ENCODE measurements at places on chromosomes 1 and 21. TPM values are rescaled to one million over a fixed set of nuclear protein-coding genes. Genes with fewer than 3 reads are reported as not detected.

DNA sequence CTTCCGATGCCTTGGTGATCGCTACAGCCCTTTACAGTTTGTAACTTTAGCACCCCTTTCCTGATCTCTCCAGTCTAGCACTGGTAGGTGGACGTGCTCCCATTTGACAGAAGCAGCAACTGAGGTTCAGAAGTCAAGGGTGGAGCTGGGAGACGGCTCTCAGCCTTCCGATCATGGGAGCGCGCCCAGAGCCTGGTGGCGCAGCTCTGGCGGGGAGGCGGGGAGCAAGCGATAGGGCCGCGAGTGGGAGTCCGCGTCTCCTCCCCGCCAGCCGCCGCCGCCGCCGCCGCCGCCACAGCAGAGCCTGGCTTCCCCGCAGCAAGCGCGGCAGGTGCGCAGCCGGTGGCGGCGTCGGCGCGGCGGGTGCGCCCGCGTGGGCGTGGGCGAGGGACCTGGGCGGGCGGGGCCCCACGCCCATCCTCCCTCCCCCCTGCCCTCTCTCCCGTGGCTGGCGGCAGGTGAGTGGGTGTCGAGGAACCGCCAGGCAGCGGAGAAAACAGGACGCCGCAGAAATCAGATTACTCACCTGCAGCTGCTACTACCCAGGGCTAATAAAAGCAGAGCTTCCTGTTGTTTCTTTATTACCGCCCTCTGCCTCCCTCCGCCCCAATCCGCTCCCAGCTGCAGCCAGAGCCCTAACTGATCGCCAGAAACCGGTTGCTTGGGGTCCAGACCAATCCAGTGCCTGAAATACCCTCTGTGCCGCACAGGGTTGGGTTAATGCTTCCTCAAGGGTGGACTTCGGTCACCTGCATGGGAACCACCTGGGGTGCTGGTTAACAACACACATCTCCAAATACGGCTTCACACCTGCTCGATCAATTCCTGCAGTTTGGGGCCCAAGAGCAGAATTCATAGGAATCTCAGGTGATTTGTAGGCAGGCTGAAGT is 60.2 kb upstream of the ID3 start:
- peak; percentile 73 for DNase-seq

DNA sequence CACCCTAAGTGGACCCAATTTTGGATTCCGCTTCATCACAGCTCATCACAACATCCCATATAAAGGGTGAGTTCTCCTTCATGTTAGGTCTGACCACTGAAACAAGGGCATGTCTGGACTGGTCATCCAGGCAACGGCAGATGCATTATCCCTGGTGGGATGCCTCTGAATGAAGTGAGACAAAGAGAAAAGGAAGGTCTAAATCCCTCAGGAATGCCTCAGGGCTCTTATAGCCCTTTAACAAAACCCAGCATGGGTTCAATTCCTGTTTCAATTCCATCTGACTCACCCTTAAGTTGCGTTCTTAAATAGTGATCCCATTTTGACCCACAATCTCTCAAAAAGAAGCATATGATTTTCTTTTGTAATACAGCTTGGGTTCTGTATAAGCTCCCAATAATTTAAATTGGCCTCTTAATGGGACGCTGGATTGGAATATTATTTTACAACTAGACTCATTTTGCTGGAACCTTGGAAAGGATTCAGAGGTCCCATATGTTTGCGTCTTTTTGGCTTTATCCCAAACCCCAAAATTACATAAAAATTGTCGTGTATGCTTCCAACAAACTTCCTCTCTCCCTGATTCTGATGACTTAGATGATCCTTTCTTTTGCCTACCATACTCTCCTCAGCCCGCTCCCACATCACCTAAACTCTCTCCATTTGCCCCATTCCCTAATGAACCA is 287.4 kb upstream of the ZP4 start:
- no peak for DNase-seq

PLA2G2D gene
- total RNA-seq: not detected

MIA3 gene
- 44.8 TPM for total RNA-seq

GRCh38 chr1:64320922-64321614 is 117.6 kb downstream of the UBE2U start:
- DNase-seq: no peak

DNA sequence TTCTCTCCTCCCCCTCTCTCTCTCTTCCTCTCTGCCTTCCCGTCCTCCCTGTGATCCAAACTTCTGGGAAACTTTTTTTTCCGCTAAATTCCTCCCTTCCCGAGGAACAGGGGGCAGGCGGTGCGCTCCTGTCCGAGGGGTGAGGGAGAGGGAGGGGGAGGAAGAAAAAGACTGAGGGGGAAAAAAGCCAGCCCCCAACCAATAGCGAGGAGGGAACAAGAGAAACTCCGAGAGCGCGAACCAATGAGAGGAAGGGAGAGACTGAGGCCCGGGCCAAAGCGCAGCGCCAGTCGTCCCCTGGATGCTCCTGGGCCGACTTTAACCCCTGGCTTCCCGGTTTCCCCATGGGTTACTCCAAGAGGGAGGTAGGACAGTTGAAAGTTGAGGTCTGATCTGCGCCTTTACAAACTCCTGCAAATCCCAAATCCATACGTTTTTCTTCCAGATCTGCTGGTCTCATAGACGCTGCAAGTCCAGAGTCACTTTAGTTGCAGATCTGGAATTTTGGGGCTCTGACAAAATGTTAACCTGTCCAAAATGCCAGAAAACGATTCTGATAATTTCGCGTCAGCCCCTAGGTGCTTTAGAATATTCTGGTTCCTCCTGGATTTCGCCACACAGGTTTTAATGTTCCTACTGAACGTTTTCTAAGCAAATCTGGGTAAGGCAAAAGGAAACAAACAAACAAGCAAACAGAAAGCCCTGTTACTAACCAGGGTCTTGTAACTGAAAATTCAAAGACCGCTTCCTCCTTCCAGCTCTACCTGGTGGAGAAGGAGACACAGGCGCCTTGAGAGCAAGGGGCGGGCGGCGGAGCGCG is at the start of gene TBX15:
Gene TBX15, minus strand, starts transcription at position 158 of the 820 bp plus-strand sequence. CDS start 548 bp downstream, outside the sequence.
- no peak for DNase-seq

DNA sequence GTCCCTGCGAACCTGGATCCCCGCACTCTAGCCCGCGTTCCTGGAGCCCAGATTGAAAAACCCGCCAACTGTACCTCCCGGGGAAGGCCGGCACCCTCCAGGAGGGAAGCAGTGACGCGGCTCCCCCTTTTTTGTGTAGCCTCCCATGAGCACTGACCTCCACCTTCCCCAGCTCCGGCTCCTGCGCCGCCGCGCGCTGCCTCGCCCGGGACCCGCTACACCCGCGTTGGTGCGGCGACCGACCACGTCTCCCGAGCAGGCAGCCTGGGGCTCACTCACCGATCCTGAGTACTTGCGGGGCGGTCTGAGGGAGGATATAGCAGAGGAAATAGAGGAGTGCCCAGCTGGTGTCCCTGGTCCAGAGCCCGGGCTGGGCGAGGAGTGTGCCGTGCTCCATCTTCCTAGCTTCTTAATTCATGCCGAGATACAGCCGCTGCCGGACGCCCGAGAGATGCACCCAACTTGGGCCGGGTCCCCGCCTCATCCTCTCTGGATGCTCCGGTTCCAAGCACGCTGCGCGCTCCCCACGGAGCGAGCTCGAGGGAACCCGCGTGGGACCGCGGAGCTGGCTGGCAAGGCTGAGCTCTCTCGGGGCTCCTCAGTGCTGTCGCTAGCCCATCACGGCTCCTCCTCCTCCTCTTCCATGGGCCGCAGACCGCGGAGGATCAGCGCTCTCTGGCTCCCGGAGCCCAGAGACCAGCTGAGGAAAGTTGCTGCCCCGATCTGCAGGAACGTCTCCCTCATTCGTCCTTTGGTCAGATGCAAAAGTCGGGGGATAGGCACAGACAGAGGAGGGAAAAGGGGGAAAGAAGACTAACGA is 482 bp downstream of the GRIK1 start:
- no peak for DNase-seq

REN gene
- total RNA-seq: not detected

- no peak for DNase-seq
Measured at GRCh38 chr1:62230718-62231117, 36.1 kb downstream of the L1TD1 start.

GRCh38 chr1:194367121-194367520 is 1180.7 kb upstream of the B3GALT2 start:
- DNase-seq: no peak

DNA sequence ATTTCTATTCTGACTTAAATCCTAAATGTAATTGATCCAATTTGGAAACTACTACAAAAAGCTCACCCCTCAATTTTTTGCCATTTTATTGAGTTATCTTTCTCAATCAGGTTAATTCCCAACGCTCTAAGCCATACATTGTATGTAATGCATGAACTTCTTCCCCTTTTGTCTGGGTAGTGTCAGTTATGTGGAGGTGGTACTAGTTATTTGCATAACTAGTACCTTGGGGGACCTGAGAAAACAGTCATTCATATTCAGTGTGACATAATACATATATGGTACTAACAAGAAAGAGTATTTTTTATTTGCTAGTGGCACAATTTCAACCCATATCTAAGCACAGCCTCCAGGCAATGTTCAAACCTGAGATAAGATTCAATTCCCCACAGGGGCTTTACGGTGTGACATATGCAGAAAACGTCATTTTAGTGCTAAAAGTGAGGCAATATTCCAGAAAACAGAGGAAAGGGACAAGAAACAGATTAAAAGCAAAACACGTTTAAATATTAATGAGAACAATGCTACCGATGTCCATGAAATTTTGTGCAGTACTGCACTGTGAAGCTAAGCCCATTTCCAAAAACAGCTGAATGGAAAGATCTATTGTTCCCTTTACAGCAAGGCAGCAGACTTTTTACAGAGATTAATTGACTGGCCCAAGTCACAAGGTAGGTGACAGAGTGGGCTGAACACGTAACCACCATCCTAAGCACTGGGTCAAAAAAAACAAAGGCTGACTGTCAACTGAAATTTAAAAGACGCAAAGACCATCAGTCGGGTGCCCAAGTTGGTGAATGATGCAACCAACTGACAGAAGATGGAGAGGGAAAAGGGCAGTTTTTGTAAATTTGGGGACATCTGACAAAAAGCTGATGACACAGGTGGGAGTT is 1.4 kb downstream of the HLCS start:
- DNase-seq: no peak

JAM2 gene
- 0.33 TPM for total RNA-seq

EXTL1 gene
- total RNA-seq: not detected

SRSF10 gene
- 61.5 TPM for total RNA-seq

CD5L gene
- total RNA-seq: not detected

AK5 gene
- not detected for total RNA-seq

DNA sequence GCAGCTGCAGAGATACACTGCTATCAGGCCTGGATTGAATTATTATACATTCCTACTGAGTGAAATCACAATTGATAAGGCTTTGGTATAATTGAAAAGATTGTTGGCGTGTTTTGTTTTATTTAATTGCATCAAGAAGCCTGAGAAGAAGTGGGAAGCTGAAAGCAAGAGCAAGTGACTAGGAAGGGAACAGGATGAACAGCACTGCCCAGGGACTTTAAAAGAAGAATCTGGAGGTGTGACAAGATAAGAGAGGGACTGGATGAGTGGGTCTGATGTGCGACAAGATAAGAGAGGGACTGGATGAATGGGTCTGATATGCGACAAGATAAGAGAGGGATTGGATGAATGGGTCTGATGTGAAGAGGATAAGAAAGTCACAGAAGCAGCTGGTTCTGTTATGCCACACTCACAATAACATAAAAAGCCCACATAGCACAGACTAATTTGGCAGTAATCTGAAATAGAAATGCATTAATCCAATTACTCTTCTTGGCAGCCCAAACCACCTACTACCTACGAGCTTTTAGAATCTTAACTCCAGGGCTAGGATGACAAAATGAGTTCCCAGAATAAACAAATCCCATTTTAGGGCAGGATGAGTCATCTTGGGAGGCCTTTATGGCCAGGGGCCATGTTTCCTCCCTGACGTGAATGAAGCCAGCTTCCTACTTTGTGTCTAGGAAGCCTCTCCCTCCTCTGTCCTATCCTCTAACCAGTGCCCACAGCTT is 129.7 kb downstream of the DUSP10 start:
- peak; percentile 15 for DNase-seq

DNA sequence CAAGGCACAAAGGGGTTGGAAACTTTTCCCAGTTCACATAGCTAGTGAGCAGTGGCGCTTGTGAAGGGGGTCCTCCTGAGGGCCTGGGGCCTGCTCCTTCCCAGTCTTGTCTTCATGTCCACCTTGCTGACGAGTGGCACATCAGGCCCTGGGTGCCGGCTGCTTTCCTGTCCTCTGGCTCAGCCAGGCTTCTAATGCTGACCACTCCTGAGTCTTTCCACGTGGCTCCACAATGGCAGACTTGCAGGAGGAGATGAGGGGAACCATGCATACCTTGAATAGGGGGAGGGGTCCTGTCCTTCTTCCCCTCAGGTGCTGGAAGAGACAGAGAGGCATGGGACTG is 38.7 kb downstream of the MAPKAPK2 start:
- DNase-seq: no peak

- DNase-seq: no peak
Measured at GRCh38 chr1:220877377-220878095, 1.7 kb upstream of the HLX start.

GRCh38 chr1:24380508-24380907 is 33.1 kb downstream of the STPG1 start:
- no peak for DNase-seq

- DNase-seq: no peak
Measured at GRCh38 chr21:16125274-16125673, 395.5 kb downstream of the USP25 start.

DNA sequence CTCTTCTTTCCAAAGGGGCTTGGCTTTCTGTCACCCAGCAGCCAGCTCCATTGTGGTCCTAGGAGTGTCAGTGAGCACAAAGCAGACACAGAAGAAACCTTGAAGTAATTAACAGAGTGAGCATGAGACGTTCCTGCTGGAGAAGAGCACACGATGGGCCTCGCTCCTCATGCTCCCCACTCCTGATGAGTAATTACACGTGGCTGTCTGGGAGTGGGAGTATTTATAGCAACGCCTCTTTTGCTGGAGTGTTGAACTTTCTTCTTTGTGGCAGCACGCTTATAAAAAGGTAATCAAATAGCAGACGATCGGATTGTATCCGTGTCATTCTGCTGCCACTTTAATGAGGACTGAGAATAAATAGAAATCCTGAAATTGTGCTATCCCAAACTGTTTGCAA is 185.8 kb downstream of the CAMTA1 start:
- DNase-seq: no peak

PDE4B gene
- 1.6 TPM for total RNA-seq

DNA sequence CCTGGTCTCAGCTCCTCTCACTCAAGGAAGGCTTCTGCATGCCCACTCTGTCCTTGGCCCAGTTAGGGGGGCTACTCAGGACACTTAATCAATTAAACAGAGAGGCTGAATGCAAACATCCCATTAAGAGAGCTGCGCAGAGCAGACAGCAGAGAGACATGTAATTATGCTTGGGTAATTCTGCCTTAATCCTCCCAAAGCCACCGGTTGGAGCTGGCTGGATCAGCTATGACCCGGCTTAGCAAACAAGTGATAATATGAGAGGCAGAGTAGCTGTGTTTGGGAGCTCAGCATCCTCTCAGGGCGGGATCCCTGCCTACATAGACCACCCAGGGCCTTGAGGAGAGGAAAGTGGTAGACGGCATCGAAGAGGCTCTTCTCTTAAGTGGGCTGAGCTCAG is 183.2 kb downstream of the GRIK3 start:
- no peak for DNase-seq

GRCh38 chr21:23543333-23543732 is 2063.9 kb downstream of the MRPL39 start:
- no peak for DNase-seq

FMO4 gene
- total RNA-seq: 0.99 TPM

Data from body of pancreas (tissue), 4 donors.